IPS DF 19.7 (cell line): ENCODE measurements at places on chromosomes 11 and 22.
A peak's percentile ranks its signal among the peaks of the same experiment; 100 is the strongest.

DNA sequence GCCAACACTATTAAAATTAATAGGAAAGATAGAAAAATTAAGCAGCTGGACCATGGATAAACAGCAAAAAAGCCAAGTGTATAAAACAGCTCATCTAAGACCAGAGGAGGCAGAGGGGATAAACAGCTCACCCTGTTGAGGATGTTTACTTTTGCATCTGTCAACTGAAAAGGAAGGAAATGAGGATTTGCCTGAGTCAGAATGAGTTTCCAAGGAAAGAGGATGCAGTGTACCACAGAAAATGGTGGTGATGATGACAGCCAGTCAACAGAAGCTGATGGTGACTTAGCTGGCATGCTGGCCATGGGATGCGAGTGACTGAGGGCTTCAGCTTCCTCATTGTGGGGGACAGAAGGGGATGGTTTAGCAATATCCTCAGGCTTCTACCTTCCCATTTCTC is 183.5 kb downstream of the KIRREL3 start:
- DNase-seq = no peak

GRCh38 chr22:44360668-44361381 is 48.1 kb upstream of the SHISAL1 start:
- no peak for DNase-seq

GRCh38 chr11:60111793-60112192 is 23.3 kb downstream of the MS4A2 start:
- DNase-seq = no peak

GRCh38 chr11:17730137-17730536 is 4.4 kb upstream of the KCNC1 start:
- DNase-seq = no peak

- no peak for DNase-seq
Measured at GRCh38 chr11:96779030-96779429, 389.2 kb downstream of the JRKL start.

- DNase-seq = peak; percentile 28
Measured at GRCh38 chr11:44427432-44427831, 117.5 kb upstream of the ALX4 start.

DNA sequence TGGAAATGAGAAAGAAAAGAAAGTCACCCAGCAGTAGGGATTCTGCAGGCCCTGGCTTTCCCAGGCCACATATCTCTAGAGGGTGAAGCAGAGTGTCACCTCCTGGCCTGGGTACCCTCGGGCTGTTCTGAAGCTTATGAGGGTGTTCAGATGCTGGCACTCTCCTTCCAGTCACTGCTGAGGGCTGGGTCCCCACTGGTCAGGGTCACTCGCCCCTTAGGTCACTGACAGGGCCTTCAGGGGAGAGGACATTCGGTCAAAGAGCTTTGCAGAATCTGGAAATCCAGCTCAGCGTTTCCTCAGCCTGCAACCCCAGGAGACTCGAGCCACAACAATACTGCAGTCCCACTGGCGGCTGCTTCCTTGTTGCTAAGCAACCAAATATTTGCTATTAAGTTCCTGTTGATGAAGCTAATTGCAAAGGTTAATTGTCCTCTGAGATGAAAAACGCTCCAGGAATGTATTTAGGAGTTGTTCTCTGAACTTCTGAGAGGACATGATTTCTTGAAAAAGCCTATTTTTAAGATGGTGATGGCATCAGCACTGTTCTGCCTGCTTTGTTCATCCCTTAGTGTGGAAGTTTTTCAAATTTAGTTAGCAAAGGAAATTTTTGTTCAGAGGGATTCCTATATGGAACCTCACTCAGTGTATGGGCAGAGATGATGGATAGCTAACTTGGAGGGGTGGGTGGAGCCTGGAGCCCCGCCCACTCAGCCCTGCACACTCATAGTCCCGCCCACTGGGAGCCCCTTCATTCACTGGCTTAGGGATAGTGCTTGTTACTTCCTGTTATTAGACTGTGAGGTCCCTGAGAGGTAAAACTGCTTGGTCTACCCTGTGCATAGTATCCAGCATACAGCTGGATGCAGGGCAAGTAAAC is 109.2 kb downstream of the CSNK2A3 start:
- DNase-seq = no peak

- no peak for DNase-seq
Measured at GRCh38 chr11:115497303-115497702, 6.9 kb downstream of the CADM1 start.

- DNase-seq = no peak
Measured at GRCh38 chr11:2574553-2575535, 125.0 kb downstream of the KCNQ1OT1 start.

DNA sequence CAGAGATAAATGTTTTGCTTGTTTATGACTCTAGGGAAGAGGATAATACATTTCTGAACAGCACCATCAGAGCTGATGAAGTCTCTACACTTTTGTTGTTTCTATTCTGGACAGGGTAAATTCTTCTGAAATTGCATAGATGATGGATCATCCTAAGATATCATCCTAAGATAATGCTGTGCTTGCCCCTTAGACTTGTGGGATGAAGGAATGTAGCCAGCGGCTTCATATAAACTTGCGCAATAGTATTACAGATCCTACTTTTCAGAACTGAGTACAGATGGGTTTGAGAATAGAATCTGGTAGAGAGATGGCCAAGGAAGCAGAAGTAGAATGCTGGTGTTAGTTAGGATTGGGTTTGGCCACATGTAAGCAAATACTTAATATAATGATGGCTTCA is 61.0 kb downstream of the NCAM1 start:
- no peak for DNase-seq

DNA sequence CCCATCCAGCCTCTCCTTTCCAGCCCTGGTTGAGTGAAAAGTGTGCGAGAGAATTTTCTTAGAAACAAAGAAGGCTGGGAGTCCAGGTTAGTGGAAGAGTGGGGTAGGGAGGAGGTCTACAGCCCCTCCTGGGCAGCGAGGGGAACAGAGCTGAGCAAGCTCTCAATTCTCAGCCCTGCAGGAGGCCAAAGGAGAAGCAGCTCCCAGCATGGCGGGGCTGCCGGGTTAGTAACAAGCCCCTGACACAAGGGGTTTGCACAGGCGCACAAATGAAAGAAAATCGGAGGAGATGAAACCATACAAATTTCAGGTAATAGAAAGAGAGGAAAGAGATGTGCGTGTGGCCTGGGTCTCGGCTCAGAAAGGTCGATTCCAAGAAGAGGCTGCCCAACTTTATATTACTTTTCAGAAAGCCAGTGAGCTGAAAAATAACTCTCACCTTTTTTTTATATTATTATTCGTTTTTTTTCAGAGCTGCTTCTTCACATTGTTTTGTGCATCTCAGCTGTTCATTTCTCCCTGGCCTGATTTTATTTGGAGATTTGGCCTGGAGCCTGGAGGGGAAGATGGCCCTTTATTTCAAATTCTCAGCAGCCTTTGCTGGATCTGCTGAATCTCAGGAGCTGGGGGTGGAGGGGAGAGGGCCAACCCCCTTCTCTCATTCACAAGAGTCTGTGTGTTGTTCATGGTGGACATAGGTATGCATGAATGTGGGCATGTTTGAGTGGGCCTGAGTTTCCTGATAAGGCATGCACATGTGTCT is 583.2 kb downstream of the BUD13 start:
- DNase-seq = no peak

DNA sequence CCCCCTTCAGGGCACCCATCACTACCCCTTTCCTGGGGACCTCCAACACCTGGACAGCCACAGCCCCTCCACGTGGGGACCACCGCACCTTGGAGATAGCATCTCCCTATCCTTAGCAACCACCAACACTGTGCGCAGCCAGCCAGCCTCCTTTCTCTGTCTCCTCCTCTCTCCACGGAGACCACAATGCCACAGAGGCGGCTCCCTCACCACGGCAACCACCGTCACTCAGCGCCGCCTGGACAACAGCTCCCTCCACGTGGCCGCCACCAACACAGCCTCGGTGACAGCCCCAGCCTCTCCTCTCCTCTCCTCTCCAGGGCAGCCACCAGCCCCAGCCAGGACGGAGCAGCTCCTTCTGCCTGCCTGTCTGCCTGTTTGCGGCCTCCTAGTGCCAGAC is 10.5 kb downstream of the ELFN2 start:
- DNase-seq = no peak

DNA sequence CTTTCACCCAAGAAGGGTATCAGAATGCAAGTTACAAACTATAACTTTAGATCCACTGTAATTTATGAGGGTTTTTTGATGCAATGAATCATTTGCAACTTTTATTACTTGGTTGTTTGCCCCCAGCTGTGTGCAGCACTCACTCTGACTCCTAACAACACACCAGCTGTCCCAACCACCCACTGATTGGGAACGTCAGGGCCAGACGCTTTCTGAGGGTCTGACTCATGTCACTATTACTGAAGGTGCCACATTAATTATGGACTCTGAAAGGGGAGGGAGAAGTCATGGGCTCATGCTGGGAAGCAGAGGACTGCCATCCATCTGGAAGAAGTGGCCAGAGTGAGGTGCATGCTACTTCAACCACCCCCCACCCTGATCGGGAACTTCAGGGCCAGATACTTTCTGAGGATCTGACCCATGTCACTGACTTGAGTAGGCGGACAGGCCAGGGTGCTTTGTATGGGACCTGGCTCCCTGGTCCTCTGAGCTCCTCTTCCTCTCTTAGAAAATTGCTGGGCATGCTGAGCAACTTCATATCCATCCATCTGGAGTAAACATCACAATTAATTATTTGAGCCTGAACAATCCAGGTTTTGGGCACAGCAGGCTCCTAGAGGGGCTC is 44.9 kb upstream of the DRD2 start:
- DNase-seq = no peak

GRCh38 chr11:65779919-65780769 is 632 bp downstream of the AP5B1 start:
- DNase-seq = no peak

DNA sequence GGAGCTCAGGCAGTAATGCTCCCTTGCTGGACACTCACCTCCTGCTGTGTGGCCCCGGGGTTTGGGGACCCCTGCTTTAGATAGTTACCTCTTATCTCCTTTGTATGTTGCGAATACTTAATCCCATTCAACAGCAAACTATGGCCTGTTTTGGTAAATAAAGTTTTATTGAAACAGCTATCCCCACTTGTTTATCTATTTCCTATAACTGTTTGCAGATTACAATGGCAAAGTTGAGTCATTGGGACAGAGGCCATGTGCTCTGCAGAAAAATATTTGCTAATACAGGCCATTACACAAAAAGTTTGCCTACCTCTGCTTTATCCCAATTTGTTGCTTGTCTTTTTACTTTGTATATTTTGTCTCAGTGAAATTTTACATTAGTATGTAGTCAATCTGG is 68.4 kb downstream of the CACNA1I start:
- DNase-seq = no peak
